ENCODE measurements at places on chromosomes 12 and 14.

DNA sequence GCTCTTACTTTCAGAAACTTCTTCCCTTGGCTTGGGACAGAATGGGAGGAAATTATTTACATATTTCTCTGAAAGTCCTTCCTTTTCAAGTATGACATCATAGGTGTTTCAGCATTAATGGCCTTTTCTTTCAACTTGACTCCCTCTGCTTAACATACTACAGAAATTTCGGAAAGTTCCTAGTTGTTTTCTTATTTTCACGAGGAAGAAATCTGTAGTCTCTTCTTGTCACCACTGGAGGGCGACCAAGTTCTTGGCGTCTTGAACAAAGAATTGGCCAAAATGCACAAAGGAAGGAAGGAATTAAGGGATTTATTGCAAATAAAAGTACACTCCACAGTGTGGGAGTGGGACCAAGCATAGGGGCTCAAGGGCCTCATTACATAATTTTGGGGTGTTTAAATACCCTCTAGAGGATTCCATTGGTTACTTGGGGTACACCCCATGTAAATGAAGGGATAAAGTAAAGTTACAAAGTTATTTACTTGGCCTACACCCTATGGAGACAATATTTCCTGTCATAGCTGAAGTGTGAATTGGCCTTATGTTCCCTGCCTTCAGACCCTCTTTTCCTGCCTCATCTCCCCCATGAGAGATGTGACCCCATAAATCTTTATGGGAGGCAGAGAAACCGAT lies 70.4 kb downstream of the RPL10L start:
- no peak for DNase-seq

DNA sequence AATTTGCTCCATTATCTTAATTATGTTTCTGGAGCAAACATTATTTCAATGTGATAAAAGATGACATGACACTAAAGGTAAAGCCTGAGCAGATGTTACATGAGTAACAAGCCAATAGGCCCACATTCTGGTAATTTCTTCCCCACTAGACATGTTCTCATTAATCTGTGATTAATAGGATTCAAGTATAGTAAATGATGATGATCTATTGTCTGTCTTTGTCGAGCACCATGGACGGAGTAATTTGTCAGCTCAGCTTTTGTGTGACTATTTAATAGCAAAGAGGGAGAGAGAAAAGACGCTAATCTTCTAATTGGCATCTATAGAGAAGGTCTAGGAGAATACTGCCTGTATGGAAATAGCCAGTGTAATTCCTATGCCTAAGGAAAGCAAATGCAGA lies 62.2 kb upstream of the INSM2 start:
- DNase-seq: no peak

DNA sequence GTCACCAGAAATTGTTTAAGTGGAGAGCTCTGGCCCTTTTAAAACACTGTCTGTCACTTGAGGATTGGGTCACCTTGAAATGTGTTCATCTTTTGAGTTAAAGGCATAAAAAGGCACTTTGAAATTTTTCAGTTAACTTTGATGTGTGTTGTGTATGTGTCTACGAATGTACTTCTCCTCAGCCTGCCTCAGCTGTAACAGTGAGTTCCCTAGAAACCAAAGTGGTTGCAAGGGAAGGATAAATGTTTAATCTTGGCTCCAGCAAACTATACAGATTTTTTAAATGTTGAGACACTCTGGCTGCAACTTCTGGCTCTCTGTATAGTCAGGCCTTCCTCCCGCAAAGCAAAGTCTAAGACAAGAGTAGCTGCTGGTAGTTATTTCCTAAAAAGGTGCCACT lies 8.3 kb downstream of the DERA start:
- DNase-seq: no peak

- DNase-seq: no peak
These were observed 111.0 kb downstream of the SLC25A47 start for GRCh38 chr14:100434033-100434601.

DNA sequence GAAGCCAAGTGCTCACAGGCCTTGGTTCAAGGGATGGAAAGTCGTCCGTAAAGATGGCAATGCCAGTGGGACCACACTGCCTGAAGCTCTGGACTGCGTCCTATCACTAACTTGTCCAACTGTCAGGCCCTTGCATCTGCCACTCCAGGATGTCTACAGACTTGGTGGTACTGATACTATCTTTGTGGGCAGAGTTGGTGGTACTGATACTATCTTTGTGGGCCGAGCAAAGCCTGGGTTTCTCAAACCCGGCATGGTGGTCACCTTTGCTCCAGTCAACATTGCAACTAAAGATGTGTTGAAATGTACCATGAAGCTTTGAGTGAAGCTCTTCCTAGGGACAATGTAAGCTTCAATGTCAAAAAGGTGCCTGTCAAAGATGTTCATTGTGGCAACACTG lies 128.4 kb upstream of the SEL1L start:
- DNase-seq: no peak

DNA sequence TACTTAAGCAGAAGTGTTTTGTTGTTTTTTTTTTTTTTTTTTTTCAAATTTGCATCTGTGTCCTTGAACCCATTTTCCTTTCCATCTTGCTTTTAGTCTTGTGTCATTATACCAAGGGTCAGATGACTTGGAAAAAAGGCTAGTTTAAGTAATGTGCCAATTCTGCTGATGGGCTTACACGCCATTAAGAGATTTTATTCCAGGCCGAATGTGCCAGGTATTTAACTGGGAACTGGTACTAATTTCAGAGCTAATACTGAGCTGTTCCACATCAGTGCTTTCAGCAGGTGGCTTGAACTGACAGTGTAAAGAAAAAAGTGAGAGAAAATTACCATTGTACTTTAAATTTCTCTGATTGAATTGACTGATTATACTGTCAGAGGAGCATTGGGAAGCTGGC lies 224.9 kb downstream of the NPAS3 start:
- DNase-seq: no peak

DNA sequence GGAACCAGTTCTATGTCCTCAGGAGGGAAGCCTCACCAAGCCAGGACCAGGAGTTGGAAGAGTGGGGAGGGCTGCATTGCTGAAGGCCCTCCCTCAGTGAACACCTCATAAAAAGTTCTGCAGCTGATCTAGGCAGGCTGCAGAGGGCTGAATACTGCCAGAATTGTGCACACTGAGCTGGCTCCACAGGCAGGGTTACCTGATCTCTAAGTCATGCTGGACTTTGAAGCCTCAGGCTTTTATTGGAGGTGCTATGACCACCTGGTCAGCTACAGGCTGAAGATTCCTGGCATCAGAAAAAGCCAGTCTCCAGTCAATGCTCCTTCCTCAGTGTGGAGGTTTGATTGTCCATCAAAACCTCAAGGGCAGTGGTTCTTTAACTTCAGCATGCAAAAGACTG lies 39.7 kb downstream of the FOS start:
- no peak for DNase-seq

GRCh38 chr14:96567289-96567899 lies 65.2 kb downstream of the PAPOLA start:
- DNase-seq: no peak

DNA sequence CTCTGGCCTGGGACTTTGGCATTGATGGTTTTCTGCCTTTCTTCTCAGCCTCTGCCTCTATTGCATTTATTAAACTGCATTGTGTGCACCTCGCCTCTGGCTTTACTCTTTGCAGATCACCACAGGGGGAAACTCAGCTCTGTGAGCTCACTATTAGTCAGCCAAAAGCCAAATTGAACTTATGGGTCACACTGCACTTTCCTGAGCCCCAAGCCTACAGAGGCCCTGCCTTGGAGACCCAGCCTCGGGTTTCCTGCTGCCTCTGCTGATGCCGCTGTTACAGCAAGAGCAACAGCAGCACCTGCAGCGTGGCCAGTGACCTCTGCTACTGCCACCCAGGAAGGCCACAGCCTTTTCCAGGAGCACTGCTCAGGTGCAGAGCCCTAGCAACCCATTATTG lies 122.5 kb downstream of the DAD1 start:
- DNase-seq: no peak

DNA sequence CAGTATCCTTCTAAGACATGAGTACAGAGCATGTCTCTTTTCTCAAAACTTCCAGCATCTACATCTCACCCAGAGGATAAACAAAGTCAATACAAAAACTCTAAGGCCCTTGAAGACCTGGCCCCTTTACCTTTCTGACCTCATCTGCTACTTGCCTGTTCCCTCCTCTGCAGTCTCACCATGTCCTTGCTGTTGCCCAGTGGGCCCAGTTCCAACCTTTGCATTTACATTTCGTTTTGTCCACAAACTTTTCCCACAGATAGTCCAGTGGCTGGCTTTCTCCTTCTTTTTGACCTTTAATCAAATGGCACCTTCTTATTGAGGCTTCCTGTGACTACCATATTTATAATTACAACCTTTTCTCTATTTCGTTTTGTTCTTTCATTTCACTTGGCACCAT lies 1.6 kb downstream of the IRAK4 start:
- no peak for DNase-seq

All from Right ventricle myocardium superior (tissue), 1 donor.